ENCODE measurements at places on chromosomes 11 and 22. TPM values are rescaled to one million over a fixed set of nuclear protein-coding genes. Genes with fewer than 3 reads are reported as not detected.

- no peak for DNase-seq
Measured at GRCh38 chr11:125344846-125345420, 151.1 kb downstream of the FEZ1 start.

The FREY1 gene
- 0.67 TPM for total RNA-seq

The SLC22A25 gene
- total RNA-seq: not detected

- DNase-seq: no peak
Measured at GRCh38 chr11:44550123-44550522, 15.3 kb upstream of the CD82 start.

DNA sequence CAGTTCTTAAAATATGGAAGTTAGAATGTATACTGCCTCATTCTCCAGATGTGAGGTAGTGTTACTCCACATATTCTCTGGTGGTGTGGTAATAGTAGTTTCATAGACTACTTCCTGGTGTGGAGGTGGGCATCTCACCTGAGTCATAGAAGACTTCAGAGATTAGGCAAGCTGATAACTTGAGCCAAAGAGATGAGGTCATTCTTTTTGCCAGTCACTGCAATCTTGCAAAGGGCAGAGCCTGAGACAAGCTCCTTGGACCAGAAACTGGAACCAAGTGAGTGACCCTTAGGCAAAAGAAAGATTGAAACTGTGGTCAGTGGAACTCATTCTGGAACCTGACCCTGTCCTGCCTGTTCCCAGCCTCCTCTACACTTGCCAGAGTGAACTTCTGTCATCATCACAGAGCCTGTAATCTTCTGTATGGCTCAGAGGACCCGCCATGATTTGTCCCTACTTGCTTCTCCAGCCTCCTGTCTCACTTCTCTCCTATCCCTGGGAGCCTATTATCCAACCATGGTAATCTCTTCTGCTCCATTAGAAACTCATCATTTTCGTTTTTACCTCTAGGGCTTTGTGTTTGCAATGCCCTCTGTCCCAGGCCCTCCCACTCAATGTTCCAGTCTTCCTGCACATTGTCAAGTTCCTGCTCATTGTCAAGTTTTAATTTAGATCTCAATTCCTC is 10.6 kb upstream of the CCDC83 start:
- DNase-seq: no peak

DNA sequence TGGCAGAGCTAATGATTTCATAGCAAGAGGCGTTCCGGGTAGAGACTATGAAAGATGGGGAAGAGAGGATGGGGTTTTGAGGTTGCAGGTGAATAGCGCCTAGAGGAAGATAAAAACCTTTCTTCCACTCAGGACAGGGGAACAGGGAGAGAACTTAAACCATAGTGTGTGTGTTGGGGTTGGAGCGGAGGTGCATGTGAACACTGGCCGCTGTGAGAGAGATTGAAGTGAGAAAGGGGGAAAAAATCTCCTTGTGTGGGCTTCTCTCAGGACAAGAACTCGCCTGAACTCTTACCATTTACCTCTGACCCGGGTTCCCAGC is 3.4 kb downstream of the BSX start:
- no peak for DNase-seq

DNA sequence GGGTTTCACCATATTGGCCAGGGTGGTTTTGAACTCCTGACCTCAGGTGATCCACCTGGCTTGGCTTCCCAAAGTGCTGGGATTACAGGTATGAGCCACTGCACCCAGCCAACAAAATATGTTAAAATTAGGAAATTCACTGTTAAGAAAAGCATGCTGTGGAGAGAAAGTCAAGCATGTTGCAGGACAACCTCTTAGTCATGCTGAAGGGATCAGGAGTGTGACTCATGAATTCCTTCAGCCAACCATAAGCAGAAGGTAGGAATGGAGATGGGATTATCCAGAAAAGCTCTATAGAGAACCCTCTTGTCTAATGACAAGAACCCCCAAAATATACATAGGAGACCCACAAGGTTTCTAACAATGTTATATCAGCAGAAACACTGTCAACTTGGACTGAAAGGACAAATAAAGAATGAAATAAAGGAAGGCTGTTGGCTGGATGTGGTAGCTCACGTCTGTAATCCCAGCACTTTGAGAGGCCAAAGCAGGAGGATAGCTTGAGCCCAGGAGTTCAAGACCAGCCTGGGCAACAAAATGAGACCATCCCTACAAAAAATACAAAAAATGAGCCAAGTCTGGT is 16.0 kb downstream of the MRTFA start:
- DNase-seq: no peak

The SCGB1D1 gene
- not detected for total RNA-seq

DNA sequence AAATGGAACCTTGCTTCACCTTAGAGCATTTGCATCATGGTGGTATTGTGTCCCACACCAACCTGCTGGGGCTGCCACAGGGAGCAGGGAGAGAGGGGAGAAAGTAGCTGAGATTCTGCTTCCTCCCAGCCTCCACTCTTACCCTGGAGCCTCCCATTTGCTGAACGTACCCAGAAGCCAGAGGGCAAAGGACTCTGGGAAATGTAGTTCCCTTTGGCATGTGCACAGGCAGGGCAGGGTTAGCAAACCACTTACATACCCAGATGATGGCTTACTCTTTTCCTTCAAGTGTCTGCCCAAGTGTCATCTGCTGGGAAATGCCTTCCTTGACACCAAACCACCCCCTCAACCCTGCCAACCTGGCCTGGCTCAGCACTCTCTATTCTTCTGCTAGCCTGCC is 16.9 kb downstream of the SMIM38 start:
- no peak for DNase-seq

- DNase-seq: no peak
Measured at GRCh38 chr11:8342821-8343681, 79.4 kb upstream of the LMO1 start.

The MRGPRX4 gene
- not detected for total RNA-seq

GRCh38 chr11:1323774-1324173 is 14.3 kb upstream of the TOLLIP start:
- no peak for DNase-seq

- no peak for DNase-seq
Measured at GRCh38 chr22:48968201-48968959, 859.3 kb downstream of the BRD1 start.

DNA sequence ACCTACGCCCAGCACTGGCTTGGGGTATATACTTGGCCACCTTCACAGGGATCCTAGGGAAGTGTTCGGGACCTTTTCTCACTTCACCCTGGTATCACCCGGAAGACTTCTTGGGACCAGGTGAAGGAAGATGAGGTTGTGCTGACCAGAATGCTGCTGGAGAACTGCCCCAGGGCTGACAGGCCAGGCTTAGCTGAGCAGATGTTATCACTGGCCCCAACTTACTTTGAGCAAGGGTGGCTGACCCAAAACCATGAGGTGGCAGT is 4.5 kb downstream of the FTH1 start:
- no peak for DNase-seq

The CCDC15 gene
- total RNA-seq: 2.3 TPM

- no peak for DNase-seq
Measured at GRCh38 chr11:36469881-36470802, 39.9 kb downstream of the TRAF6 start.

GRCh38 chr22:30212363-30212995 is 34.1 kb downstream of the LIF start:
- DNase-seq: peak; percentile 90

GRCh38 chr11:4680341-4680740 is 17.3 kb downstream of the OR51E2 start:
- no peak for DNase-seq

DNA sequence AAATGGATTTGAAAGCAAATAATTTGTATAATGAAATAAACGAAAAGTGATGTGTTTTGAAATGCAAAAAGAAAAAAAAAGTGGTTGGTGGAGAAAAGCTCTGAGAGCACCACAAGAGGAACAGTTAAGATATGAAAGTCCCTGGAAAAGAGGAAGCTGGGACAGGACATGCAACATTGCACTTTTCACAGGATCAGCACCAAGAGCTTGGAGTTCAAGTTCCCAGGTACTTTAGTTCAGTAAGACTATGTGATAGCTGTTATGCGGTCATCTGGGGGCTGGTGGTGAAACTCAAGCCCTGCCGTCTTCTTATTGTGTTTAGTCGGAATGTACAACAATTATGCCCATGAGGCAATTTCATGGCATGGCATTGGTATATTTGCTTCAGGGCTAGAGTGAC is 17.1 kb upstream of the MS4A4A start:
- DNase-seq: no peak

GRCh38 chr11:73859671-73860070 is 17.0 kb downstream of the COA4 start:
- DNase-seq: no peak

The MS4A5 gene
- total RNA-seq: not detected

DNA sequence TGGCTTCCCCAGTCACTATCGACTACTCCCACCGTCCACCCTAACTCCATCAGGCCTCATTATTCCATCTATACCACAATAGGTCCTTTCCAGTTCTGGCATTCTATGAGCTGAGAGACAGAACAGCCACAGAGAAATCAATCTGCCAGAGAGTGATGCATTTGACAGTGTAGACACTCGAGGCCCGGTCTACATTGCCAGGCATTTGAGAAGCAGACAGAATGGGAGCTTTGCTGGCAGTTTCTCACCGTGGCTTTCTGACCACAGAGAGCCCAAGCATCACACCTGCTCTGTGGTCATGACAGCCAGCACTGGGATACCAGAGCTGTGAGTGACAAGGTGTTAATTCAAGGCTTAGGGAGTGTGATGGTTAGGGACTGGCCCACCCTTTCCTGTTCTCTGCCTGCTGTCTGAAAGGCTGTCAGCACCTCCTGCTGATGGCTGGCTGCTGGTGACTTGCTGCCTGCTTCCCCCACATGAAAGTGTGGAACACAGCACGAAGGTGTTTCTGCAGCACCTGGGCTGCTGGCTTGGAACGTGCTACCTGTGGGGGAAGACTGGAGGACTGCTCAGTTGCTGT is 137.8 kb downstream of the KIRREL3 start:
- no peak for DNase-seq

DNA sequence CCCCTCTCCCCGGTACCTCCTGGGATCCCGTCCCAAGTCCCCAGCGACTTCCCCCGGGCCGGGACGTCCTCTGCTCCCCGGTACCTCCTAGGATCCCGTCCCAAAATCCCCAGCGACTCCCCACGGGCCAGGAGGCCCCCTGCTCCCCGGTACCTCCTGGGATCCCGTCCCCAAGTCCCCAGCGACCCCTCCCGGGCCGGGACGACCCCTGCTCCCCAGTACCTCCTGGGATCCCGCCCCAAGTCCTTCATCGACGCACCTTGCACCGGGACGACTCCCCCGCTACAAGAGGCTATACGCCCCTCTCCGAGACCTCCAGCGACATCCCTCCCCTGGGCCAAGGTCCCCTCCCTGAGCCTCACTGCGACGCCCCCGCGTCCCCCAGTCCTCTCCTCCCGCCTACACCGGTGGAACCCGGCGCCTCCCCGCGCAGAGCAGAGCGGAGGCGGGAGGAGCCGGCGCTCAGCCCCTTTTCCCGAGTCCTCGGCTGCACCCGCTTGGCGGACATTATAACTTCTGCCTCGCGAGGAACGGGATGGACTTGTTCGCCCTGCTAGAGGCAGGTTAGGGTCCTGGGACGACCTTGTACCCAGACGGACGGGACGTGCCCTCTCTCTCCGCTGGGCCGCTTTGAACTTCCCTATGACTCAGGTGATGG is 912 bp downstream of the KREMEN1 start:
- no peak for DNase-seq

The HEPHL1 gene
- total RNA-seq: not detected

The TRIM51 gene
- total RNA-seq: not detected

The TIMP3 gene
- total RNA-seq: 0.38 TPM

DNA sequence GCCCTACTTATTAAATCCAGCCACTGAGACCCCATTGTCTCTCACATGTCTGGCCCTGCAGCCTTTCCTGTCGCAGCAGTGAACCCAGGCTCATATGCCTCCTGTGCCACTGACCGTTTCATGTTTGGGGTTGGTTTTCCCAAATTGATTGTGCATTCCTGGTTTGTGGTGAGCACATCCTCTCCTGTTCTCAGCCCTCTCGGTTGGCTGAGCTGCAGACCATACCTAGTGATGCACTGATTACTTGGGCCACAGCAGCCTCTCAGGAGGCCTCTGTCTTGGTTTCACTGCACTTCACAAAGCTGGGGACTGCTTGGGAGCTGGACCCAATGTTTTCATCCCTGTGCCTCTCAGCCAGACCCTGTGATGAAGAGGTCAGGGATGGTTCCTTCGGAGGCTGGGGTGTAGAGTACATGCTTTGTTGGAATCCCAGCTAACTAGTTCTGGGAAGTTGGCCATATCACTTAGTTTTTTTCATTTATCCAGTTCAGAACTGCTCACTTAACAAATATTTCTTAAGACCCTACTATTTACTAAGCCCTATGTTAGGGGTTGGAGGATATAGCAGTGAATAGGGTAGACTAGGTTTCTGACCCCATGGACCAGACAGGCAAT is 30.9 kb downstream of the PARVA start:
- no peak for DNase-seq

The C22orf23 gene
- total RNA-seq: 2.4 TPM

The EIF3L gene
- 290 TPM for total RNA-seq

The ASRGL1 gene
- total RNA-seq: 2.9 TPM

- no peak for DNase-seq
Measured at GRCh38 chr11:83174008-83174407, 17.1 kb downstream of the PCF11 start.

The APOA5 gene
- total RNA-seq: not detected

The SLC6A5 gene
- not detected for total RNA-seq

DNA sequence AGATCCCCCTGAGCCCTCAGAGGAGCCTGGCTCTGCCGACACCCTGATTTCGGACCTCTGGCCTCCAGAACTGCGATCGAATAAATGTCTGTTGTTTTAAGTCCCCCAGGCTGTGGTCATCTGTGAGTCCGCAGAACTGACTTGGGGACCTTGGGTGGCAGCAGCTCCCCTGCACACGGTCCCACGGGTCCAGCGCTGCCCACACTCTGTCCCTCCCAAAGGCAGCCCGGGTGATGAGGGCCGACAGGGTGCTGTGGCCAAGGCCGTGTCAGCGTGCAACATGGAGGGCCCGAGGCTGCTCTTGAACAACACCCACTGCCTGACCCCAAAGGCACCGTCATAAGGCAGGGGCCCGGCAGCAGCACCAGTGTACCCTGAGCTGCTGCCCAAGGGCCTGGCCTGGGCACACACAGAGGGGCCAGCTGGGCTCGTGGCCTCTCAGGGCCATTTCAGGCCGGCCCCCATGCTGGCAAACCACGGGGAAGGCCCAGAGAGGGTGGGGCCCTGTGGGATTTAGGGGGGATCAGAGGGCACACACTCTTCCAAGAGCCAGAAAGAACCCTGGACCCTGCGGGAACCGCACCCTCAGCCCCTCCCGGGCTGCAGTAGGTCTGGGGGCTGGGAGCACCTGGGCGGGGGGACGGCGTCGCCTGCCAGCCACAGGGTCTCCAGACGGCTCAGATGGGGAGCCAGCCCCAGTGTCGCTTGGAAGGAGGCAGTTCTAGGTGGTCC is 77.1 kb upstream of the PRR5 start:
- DNase-seq: no peak

- DNase-seq: peak; percentile 33
Measured at GRCh38 chr11:72041364-72042063, 38.8 kb downstream of the NUMA1 start.

Data from NCI-H460 (cell line).